ENCODE measurements at places on chromosomes 16 and 17.

- DNase-seq, result no peak
These were observed 25.1 kb upstream of the CCNF start for GRCh38 chr16:2404099-2404498.

DNA sequence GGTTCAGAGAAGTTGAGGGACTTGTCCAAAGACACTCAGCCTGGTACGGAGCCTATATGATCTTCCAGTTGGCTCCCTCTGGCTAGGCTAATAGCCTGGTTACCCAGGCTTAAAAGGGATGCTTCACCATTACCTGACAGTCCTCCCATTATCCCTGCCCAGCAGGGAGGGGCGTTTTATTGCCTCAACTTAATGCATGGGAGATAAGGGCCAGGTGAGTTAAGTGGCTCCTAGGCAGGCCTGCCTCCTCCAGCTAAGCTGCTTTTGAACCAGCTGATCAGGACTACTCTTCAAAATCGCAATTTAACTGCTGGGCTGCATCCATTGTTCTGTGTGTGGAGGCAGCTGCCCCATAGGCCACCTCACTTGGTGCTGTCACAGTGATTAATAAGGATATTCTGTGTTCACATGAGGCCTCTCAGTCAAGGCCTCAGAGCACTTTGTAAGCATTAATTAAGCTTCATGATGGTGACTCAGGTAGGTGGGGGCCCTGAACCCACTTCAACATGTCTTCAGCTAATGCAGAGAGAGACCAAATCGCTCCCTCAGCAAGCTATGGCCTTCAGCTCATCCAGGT lies 27.9 kb downstream of the SMPD3 start:
- no peak for DNase-seq

DNA sequence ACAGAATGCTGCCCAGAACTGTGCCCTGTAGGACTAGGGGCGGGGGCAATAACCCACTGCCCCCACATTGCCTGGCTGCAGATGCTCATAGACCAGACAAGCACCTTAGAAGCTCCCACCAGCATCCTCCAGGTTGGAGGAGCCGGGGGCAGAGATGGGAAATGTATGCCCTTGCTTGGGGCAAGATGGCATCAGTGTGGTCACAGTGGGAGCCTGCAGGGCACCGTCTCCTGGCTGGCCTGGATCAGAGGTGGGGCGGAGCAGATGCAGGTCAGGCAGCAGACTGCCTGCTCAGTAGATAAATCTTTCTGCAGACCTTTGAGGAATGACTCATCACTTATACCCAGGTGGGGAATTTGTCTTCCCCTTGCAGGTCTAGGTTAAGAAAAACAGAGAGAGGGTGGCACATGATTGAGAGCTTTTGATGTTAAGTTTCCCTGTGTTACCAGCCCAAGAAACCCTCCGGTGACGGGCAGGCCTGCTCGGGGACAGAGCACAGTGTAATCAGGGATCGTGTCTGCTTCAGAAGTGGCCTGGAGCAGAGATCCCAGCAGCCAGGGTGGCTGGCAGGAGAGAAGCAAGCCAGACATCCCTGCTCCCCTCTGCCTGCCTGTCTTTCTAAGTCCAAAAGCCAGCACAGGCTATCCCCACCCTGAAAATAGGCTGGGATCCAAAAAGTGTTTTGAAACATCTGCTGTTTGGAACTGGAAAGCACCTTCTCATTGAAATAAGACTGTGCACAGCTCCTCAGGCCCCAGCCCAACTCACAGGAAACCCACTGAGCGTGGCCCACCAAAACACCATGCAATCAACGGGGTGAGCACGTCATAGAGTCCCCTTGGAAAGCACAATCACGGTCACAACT lies 50.7 kb upstream of the RPL38 start:
- DNase-seq, result peak; percentile 3

- DNase-seq, result no peak
These were observed 80.2 kb upstream of the BRD7 start for GRCh38 chr16:50448981-50449380.

DNA sequence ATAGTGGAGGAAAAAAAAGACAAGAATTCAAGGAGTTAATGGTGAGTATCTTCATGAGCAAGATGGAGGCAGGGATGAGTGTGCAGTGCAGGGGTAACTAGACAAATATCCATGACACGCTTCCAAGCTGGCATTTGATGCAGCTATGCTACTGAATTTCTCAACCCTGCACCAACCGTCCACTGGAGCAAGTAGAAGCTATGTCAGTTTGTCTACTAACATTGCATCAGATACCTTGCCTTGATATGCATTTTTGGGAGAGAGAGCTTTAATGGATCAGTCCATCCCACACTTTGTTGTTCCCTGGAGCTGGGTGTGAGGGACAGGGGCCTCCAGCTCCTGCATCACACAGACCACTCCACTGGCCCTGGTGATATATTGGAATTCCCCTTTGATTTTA lies 16.4 kb downstream of the CCL11 start:
- no peak for DNase-seq

DNA sequence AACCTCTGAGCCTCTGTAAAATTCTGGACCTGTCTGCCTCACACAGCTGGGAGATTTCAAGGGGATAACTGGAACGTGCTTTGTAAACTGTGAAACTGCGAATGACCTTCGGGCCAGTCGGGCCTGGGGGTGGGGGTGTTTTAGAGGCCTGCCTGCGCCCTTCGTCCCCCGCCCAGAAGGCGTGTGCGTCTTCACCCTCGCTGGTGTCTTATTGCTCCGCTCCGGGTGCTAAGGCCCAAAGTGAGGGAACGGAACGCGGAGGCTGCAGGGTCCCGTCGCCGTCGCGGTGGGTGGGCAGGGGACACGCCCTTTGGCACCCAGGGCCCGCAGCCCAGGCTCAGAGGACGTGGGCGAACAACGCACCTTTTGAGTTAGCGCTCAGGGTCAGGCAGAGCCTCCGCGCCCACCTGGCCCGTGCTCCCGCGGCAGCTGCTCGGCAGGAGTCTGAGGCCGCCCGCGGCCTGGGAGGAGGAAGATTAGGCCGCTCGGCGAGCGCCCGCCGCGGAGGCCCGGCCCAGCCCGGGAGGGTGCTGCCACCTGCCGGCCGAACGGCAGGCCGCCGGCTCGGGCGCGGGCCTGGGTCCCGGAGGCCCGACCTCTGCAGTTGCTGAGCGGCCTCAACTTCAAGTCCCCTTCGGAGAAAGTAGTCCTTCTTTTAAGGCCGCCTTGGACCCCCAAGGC lies 29.7 kb downstream of the DCAKD start:
- DNase-seq, result peak; percentile 96

GRCh38 chr17:55426851-55427586 lies 5.4 kb upstream of the MMD start:
- DNase-seq, result no peak

- DNase-seq, result no peak
These were observed 42.2 kb upstream of the ADCY9 start for GRCh38 chr16:4158143-4159093.

- no peak for DNase-seq
These were observed 13.9 kb downstream of the SMURF2 start for GRCh38 chr17:64648234-64648633.

- no peak for DNase-seq
These were observed 37.6 kb upstream of the CNEP1R1 start for GRCh38 chr16:49987381-49987780.

DNA sequence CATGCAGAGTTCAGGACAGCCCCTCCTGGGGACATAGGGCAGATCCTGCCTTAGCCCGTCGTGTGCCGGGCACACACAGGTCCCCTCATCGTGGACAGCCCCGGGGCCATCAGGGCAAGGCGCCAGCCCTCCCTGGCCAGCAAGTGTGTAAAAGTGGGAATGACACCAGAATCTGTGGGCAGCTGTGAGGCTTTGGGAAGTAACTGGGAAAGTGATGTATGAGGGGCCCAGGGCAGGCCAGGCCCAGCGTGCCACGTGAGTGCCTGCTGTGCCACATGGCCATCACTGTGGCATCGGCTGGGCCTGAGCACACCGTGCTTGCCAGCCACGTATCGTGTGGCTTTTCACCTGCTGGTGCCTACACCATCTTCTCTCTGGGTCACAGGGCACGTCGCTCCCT lies 26.6 kb downstream of the ACSF3 start:
- DNase-seq, result no peak

DNA sequence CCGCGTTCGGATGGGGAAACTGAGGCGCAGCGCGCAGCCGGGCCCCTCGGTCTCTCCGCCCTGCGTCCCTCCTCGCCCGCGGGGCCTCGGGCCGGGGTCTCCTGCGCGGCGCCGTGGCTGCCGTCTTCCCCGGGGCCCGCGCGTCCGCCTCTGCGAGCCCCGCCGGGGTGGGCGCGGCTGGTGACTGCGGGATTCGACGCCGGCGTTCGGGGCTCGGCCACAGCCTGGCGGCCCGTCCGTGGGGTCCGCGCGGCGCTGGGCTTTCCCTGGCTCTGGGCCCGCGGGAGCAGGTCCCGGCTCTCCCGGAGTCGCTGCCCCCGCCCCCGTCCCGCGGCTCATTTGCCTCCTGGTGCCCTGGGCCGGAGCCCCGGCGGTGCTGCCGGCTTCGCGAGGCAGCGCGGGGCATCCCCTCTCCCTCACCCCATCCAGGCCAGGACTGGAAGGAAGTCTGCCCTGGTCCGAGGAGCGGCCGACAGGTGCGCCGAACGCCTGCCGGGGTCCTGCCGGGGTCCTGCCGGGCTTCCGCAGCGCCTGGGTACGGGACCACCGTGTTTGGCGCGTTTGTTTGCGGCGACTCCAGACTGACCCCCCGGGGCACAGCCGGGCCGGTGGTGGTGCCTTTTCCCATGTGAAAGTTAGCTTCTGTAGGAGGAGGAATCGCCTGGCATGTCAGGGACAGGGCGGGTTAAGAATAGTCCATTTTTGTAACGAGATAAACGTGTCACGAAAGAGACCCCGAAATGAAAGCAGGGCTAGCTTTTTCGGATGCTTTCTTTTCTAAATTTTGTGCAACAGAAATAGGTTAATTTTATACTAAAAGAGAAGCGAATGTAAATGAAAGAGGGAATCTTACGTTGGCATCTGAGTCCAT lies 671 bp downstream of the CHMP6 start:
- DNase-seq, result peak; percentile 73

- peak; percentile 88 for DNase-seq
These were observed 6.7 kb downstream of the CBX8 start for GRCh38 chr17:79789943-79790804.

DNA sequence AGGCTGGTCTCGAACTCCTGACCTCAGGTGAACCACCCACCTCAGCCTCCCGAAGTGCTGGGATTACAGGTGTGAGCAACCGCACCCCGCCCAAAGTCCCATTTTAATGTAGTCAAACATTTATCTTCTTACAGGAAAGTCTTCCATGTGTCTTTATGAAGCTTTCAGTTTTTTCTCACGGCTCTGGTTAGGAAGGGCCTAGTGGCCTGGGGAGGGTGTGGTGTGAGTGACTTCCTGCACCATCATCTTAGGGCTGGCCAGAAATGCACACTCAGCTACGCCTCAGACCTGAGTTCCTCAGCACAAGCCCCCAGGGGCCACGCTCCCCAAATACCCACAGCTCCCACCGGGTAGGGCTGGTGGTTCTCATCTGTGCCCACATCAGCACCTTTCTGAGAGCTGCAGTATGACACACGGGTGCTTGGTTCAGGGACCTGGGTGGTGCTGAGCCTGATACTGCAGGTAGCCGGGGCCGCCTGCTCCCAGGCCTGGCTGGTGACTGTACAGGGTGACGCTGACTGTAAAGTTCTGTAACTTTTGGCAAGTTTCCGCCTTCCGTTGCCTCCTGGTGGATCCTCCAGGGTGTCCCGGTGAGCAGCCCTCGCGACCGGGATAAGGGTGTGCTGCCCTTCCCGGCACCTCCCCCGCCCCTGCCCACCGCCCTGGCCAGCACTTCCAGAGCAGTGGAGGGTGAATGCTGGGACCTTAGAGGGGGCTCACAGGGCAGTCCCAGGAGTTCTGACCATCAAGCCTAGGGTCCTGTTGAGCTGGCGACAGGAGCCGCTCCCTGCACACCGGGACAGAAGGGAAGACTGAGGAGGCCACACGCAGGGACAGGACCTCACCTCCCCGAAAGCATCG lies 52.5 kb downstream of the ZNF778 start:
- DNase-seq, result no peak

- no peak for DNase-seq
These were observed 19.6 kb downstream of the MVP start for GRCh38 chr16:29839822-29840221.

- DNase-seq, result no peak
These were observed 1.8 kb downstream of the NAGS start for GRCh38 chr17:44006272-44006597.

DNA sequence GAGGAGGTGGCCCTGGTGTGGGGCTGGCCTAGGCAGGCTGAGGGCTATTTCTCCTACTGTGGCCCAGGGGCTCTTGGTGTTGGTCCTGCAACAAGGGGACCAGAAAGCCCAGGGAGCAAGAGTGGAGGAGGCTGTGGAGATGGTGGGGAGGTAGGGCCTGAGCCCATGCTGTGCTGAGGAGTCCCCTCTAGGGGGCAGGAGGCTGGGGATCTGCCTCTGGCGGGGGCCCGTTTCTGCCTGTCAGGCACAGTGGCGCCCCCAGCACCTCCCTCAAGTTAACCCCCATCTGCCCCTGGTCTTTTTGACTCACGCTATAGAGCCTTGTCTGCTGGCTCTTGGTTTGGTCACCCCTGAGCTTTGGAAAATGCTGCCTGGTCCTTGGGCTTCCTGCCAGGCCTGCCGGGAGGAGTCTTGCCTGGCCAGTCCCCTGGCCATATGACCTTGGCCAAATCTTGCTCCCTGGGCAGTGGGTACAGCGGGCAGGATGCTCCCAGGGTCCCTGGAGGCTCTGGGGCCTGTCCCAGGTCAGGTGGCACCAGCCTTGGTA lies 5.9 kb downstream of the BAIAP2 start:
- peak; percentile 76 for DNase-seq

GRCh38 chr17:5506307-5506706 lies 19.9 kb downstream of the MIS12 start:
- DNase-seq, result no peak

DNA sequence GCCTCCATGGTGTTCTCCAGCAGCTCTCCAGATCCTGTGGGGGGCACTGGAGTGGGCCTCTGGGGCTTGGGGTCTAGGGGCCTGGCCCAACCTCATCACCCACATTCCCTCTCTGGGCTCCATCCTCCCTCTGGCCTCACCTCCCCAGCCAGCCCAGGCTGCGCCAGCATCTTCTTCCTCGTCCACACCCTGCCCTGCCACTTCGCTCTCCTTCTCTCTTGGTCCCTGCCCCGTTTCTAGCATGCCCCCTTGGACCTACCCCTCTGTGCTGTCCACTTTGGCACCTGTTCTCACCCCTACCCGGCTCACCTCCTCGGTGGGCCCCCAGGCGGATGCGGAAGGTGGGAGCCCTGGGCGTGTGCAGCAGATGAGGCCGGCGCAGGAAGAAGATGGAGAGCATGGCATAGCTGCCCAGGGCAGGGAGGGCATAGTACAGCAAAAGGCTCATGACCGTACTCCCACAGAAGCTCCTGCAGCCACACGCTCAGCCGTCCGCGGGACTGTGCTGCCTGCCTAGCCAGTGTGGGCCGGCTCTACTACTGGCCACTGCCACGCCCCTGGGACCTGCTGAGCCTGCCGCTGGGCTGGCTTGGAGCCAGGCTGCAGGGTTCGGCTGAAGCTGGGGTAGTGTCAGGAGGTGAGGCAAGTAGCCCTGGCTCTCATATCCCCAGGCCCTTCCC lies at the start of gene GDPD3:
Gene GDPD3, minus strand, starts transcription at position 507 of the 680 bp plus-strand sequence. Its CDS starts 59 bp downstream, at position 448.
- peak; percentile 56 for DNase-seq

DNA sequence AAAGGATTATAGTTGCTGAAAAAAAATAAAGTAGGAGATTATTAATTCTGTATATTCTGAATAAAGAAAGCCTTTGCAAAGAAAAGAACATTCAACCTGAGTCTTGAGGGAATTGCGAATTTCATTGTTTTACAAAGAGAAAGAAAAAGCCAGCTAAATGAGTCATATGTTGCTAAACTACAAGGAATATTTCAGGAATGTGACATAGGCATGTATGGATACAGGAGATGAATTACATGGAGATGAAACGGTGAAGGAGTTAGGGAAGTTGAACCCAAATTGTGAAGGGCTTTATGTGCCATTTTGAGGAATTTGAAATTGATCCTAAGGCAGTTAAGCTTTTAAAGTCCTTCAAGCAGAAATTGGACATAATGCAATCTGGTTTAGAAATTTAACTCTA lies 177.3 kb upstream of the RBL2 start:
- DNase-seq, result no peak

Measured in iPS-NIHi11 (cell line).